Left renal pelvis (tissue), 4 donors: ENCODE measurements at places on chromosomes 3 and 15. TPM values are rescaled to one million over a fixed set of nuclear protein-coding genes. Genes with fewer than 3 reads are reported as not detected.

Gene OR5K2
- polyA plus RNA-seq: not detected

Gene STRIT1
- polyA plus RNA-seq: 2.8 TPM

- DNase-seq: no peak
Observed at GRCh38 chr3:57464801-57465200, 79.3 kb downstream of the DNAH12 start.

- no peak for DNase-seq
Observed at GRCh38 chr3:17070161-17070959, 185.6 kb downstream of the PLCL2 start.

DNA sequence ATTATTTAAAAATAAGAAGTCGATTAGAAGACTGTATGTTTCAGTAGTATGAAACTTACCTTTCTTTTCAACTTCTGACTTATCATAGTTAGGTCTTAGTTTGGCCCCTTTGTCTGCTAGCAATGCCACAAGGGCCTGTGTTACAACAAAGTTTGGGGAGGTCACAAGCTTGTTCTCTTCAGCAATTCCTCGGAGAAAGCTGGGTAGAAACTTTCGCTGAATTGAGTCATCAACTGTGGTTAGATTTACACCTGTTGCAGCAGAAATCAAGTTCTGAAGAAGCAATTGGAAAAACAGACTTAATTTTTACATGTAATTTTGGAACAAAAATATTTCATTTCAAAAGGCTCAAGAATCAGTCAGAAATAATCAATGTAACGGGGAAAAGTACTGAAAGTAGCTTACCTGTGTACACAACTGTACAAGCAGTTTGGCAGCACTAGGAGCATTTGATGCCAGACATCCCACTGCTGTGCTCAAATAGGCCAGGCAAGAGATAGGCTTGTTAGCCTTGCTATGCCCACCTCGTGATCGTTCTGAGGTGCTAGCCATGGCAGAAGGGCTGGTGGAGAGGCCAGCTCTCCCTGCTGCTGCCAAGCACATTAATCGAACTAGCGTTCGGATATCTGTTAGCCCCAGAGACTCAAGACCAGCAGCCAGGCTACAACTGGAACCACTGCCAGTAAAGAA lies 58.6 kb downstream of the FBXL22 start:
- DNase-seq: no peak

GRCh38 chr3:25433868-25434267 lies 5.8 kb downstream of the RARB start:
- DNase-seq: no peak
